Activated CD8-positive, alpha-beta memory T cell treated with anti-CD3 and anti-CD28 coated beads for 24 hours (primary cell): ENCODE measurements at places on chromosomes 11 and 22.

- DNase-seq: no peak
Observed at GRCh38 chr11:100703139-100703538, 16.1 kb downstream of the ARHGAP42 start.

GRCh38 chr22:29377979-29378378 lies 10.4 kb downstream of the AP1B1 start:
- DNase-seq: no peak

DNA sequence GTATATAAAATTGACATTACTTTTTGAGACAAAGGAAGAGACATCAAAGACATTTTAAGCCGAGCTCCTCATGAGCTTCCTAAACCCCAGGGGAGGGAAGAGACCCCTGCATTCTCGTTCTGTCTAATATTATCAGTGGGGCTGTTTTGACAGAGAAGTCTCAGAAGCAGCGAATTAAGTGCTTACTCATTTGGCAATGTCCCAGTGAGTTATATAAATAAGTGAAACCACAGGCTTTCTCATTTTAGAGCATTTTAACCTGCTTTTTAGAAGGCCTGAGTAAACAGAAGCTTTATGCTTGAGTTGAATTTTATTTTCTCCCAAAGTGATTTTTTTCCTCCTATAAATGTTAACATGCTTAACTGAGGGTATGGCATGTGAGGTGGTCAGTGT lies 23.2 kb upstream of the C1QTNF4 start:
- no peak for DNase-seq

- DNase-seq: no peak
Observed at GRCh38 chr11:1854132-1854948, 1.5 kb downstream of the LSP1 start.

DNA sequence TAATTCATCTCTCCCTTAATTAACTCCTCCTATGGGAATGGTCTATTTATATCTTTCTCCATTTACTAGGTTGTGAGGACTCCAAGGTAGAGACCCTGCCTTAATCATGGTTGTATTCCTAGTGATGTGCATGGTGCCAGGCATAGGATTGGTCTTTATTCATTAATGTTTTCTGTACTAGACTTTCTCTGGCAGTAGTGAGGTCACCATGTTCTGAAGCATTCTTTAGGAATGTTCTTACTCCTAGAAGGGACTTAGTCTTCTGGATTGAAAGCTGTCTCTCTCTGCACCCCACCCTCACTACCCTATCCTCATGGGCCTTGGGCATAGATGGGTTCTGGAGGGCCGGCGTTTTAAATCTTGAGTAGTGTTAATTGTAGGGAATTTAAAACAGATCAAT lies 10.6 kb upstream of the INSC start:
- DNase-seq: no peak

DNA sequence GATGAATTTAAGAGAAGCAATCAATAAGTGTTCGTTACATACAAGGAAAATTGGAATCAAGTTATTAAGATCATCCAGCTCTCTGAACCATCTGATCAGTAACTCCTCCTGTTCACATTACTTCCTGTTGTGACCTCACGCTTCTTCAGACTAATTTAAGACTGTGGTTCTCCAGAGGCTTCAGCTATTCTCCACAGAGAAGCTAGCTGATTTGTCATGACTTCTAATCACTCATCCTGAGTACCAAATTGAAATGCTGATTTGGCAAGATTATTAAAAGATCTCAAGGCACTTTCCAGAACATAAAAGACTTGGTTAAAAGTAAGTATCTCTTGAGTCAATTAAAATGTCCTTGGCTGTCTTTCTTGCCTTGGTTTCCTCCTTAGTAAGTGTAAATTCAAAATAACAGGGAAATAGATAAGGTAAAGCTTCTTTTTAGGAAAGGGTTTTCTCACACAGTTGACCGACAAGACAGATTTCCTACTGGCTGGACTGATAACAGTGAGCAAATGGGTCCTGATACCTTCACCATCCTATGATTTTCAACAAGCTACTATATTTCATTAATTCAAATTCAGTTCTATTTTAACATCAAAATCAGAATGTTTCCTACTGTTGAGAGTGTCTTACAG lies 38.5 kb downstream of the GAB2 start:
- DNase-seq: no peak

GRCh38 chr22:20624161-20624616 lies 116.8 kb downstream of the MED15 start:
- peak; percentile 75 for DNase-seq

GRCh38 chr22:47012589-47013370 lies 250.3 kb downstream of the TBC1D22A start:
- no peak for DNase-seq

DNA sequence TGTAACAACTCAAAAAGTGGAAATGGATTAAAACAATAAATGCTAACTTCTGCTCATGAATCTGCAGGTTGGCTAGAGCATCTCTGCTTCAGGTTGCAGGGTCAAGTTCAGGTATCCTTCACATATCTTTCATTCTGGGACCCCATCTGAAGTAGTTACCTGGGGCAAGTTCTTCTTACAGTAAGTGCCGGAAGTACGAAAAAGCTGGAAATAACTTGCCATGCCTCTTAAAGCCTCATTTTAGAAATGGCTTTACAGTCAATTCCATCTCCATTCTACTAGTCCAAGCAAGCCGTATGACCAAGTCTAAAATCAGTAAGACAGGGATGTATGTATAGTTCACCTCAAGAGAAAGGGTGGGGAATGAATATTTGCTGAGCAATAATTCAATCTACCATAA lies 93.7 kb downstream of the FCHSD2 start:
- no peak for DNase-seq

GRCh38 chr22:20933910-20934309 lies 16.7 kb downstream of the CRKL start:
- no peak for DNase-seq
